ENCODE measurements at places on chromosomes 4 and X.

DNA sequence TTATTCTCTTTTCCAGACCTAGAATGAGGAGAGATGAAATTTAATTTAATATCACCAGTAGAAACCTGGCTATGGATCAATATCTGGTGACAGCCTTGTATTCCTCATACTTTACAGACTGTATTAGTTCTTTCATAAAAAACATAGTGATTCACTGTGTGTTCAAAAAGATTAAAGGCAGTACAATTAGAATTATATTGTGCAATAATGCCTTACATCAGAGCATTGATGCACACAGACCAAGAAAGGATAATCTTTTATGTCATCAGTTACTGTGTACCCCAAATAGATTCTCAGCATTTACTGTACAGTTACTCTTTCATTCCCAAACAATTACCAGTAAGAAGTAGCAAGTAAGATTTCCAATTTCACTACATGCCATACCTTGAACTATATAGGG, 260.5 kb upstream of the ANXA10 start:
- no peak for DNase-seq

DNA sequence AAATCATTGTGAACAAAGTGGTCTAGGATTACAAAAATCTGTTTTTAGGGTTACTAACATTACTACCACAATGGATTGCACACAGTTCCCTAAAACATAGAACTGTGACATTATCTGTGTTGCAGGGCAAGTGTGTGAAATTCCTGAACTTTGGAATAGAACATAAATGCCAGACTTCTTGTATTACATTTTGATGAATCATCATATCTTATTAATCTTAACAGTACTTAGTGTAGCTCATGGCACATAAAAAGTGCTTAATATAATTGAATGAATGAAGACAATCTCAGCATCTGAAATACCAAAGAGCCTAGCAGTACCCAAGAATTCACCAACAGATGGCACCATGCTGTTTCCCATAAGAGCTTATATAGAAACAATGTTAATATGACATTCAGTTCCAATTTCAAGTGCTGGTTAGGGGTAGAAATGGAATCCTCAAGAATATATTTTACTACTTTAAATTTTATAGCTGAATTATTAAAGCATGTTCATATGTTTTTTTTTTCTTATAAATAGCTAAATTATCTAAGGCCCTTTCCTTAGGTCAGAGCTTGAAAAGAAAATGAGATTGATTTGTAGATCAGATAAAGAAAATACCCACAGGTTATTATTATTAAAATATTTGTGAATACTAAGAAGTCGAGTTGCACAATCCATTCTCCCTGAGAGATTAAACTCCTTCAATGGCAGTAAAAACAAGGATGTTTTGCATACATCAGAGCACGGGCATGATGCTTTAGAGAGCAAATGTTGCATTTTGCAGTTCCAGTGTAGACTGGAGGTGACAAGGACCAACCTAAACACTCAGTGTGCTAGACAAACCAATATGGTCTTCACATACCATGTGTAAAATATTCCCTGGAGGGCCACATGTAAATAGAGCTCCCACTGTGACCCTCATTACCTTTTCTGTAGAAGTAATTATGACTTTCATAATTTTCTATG, 25.7 kb upstream of the SHISA3 start:
- DNase-seq, result no peak

GRCh38 chr4:89029591-89029990, 27.4 kb downstream of the FAM13A start:
- DNase-seq, result no peak

- no peak for DNase-seq
Measured at GRCh38 chr4:98828801-98829200, 100.1 kb downstream of the EIF4E start.

DNA sequence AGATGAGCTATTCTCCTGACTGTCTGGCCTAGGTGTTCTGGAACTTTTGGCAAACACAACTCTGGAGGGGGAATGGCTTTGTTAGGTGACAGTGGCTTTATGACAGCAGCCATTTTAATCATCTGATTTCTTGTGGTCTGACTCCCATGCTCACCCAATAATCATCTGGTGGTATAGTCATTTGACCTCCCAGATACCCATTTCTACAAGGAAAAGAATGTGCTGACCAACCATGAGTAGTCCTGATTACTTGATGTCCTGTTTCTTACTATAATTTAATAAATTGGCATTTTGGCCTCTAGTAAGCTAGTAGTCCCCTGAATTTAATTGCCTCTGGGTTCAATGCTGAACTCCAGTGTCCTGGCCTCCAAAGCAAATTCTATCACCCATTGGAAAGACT, 109.9 kb upstream of the DUSP21 start:
- no peak for DNase-seq

DNA sequence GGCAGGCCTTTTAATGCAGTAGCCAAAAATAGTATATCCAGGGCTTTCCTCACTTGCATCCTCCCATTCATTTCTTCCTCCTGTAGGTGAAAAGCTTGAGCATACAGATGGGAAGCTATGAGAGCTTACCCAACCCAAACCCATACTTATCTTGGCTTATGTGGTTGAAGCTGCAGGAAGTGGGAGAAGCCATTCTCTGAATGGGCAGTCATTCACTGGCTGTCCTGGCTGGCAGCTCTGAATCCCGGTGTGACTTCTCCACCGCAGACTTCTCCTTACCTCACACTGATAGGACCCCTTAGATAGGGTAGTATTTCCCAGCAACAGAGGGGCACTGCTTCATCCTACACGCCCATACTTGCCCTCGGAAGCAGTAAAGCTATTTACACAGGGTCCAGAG, 125.4 kb downstream of the AMMECR1 start:
- DNase-seq, result no peak

GRCh38 chr4:154720618-154721267, 23.1 kb upstream of the LRAT start:
- no peak for DNase-seq

DNA sequence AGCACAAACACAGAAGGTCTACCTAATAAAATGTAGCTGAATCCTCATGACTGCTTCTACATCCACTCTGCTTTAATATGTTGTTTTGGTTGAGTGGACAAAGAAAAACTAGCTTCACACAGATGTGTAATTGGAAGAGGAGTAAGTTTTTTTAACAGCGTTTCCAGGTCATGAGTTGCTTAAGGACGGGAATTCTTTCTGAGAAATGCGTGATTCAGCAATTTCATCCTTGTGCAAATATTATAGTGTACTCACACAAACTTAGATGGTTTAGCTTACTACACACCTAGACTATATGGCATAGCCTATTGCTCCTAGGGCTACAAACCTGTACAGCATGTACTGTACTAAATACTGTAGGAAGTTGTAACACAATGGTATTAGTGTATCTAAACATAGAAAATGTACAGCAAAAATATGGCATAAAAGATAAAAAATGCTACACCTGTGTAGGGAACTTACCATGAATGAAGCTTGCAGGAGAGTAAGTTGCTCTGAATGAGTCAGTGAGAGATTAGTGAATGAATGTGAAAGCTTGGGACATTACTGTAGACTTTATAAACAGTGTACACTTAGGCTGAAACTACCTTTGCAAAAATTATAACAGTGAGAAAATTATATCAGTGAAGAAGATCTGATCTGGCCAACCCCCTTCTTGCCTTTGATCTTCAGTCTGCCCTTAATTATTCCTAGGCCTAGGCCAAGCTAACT, 70.8 kb upstream of the IL15 start:
- DNase-seq, result no peak

- no peak for DNase-seq
Measured at GRCh38 chr4:17124767-17125166, 226.3 kb upstream of the LDB2 start.

- DNase-seq, result no peak
Measured at GRCh38 chr4:174023641-174024040, 259.8 kb downstream of the FBXO8 start.

DNA sequence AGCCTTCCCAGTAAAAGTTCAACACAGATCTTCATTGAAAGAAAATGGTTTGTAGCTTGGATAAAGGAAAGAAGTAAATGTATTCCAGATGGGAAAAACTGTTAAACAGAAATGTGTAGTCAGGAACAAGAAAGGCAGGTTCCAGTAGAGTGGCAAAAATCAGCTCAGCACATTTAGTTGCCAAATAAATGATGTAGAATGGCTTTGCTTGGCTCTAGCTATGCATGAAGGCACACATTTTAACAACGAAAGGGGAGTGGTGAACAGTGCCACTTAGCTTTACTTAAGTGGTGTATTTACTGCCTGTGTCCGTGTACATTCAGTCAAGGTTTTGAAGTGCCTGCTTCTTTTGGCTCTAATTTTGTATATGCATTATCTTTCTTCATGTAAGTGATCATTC, 644.5 kb upstream of the ATOH1 start:
- DNase-seq, result no peak

DNA sequence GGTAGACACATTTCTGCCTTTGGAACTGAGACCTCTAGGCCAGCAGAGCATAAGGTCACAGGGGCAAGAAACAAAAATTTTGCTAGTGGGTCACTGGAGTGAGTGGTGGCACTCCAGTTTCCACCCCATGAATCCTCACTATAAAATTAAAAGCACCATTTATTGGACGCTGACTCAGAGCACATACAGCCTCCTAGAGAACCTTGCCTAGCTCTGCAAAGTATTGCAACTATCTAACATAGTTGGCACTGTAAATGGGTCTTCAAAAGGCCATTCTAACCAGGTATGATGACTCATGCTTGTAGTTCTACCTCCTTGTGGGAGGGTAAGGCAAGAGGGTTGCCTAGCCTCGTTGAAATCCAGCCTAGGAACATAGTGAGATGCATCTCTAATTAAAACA, 25.1 kb downstream of the RRAGB start:
- DNase-seq, result no peak

GRCh38 chr4:137998666-137999429, 243.3 kb downstream of the SLC7A11 start:
- no peak for DNase-seq

DNA sequence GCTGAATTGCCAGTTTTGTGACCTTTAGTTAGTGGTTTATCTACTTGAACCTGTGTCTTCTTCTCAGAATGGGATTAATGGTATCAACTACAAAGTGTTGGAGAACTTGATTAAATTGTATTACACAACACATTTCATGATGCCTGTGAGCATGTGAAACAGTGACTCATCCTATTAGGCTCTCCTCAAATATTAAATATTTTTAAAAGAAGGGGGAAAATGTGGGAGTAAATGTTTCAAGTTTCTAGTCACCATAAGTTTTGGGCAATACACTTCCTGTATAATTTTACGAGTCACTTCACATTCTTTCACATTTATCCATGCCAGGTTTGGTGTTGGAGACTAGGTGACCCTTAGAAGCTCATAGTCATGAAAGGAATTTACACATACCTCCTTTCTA, 147.0 kb downstream of the HS3ST1 start:
- no peak for DNase-seq

GRCh38 chr4:128461291-128462102, 173.9 kb upstream of the PGRMC2 start:
- DNase-seq, result no peak

- DNase-seq, result no peak
Measured at GRCh38 chr4:148224476-148224875, 217.7 kb downstream of the NR3C2 start.

DNA sequence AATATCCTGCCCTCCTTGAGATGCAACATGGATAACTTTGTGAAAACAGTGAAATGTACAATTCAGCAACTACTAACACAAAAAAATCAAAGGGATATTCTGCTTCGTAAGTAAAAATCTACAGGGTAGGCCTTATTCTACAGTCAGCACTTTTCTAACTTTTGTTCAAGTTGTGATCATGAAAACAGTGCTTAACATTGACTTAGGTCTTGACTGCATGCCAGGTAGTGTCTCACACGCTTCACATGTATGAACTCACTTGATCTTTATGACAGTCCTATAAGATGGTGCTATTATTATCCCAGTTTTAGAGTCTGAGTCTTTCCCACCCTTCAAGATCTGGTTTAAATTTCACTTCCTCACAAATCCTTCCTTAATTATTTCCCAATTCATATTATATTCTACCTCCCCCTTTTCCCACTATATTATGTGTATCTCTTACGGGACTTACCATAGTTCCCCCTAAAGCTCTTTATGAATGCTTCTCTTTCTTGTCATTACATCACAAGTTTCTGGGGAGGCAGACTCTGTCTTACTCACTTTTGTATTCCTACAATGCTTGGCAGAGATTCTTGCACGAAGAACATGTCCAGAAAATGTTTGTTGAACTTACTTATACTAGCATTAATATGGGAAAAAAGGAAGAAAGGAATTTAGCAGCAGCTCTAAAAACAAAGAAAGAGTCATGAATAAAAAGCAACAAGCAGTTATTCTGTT, 179.8 kb downstream of the SCFD2 start:
- DNase-seq, result no peak

DNA sequence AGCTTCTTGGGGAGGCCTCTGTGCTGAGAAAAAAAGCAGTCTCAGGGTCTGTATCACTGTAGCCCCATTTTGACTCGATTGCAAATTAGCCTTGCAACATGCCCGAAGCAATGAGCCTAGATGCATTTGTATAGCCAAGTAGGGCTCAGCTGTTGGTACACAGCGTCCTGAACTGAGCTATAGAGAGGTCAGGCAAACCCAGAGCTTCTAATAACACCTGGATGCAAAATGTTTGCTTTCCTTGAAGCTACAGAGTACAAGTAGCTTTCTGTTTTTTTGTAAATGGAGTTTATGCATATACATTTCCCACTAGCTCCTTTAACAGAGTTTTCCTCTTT, 87.8 kb downstream of the PLAC1 start:
- DNase-seq, result no peak

GRCh38 chr4:155249016-155249566, 40.7 kb downstream of the NPY2R start:
- no peak for DNase-seq

DNA sequence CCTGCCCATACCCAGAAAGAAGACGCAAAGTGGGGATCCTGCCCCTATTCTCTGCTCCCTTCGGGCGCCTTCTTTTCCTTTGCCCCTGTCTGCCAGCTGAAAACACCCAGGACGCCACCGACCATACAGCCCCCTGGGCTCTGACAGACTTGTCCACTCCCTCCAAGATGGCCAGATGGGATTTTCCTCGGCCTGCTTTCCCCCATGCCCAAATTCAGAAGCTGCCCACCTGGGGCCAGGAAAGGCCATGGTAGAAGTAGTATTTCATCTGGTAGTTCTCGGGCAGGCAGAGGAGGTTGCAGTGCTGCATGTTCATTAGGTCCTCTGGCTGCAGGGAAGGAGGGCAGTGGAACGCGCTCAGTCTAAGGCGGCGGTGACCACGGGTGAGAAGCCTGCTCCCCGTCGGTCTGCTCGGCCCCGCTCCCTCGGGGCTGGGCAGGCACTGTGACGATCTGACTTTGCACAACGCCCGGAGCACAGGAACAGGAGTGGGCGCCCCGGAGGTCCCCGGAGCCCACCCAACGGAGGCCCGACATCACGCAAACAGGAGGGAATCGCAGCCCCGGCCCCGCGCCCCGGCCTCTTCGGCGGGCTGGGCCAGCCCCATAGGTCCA, 582 bp downstream of the NAA10 start:
- DNase-seq, result no peak

GRCh38 chrX:4091046-4091760, 377.8 kb upstream of the PRKX start:
- no peak for DNase-seq

GRCh38 chr4:4947721-4948120, 71.5 kb downstream of the CYTL1 start:
- no peak for DNase-seq

- no peak for DNase-seq
Measured at GRCh38 chrX:151852294-151852693, 60.4 kb upstream of the MAGEA4 start.
